GF-D8 (cell line): ENCODE measurements at places on chromosomes 1 and 21.
A peak's percentile ranks its signal among the peaks of the same experiment; 100 is the strongest.

DNA sequence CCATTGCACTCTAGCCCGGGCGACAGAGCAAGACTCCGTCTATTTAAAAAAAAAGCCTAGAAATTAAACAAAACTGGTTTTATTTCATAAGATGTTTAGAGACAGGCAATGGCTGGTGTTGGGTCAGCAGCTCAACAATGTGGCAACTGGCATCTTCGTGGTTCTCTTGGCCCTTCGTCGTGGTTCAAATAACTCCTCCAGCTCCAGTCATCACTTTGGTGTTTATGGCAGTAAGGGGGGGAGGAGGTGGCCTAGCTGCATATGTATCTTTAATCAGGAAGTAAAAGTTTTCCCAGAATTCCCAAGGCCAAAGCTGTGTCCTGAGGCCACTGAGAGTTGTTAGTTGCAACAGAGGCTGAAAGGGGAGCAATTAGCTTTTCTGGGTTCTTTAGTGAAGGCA is 13.0 kb upstream of the LTN1 start:
- DNase-seq: no peak

GRCh38 chr1:162275622-162276175 is 101.0 kb downstream of the SPATA46 start:
- DNase-seq: no peak

GRCh38 chr1:67307251-67308060 is at the start of gene IL12RB2:
Gene IL12RB2, plus strand, starts transcription at chr1:67307873. Its CDS starts 12,496 bp downstream, at chr1:67320369.
- no peak for DNase-seq

DNA sequence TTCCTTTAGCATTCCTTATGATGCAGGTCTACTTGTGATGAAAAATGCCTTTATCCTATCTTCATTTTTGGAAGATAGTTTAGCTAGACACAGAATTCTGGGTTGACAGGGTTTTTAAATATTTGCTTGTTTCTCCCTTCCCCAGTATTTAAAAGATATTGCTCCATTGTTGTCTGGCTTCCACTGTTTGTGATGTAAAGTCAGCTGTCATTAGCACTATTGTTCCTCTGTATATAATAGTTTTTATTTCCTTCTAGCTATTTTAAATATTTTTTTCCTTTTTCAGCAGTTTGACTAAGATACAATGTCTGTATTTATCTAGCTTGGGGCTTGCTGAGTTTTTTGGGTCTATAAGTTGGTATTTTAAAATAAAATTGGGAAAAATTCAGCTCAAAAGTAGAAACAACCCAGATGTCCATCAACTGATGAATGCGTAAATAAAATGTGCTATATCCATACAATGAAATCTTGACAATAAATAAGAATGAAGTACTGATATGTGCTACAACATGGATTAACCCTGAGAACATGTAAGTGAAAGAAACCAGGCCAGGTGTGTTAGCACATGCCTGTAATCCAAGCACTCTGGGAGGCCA is 11.2 kb downstream of the IFT25 start:
- no peak for DNase-seq

DNA sequence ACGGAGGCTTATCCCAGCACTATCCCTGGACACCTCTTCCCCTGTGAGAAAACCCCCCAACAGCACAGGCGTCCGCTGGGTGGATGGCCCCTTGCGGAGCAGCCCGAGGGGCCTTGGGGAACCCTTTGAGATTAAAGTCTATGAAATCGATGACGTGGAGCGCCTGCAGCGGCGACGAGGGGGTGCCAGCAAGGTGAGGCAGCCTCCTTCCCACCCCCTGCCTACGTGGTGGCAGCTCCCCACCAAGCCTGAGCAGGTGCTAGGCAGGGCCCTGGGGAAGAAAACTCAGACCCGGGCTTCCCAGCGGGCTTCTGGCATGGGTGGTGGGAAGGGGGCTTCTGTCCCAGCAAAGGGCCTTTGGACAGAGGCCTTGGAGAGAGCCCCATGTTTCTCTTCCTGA is 543.3 kb downstream of the KIF26B start:
- no peak for DNase-seq

DNA sequence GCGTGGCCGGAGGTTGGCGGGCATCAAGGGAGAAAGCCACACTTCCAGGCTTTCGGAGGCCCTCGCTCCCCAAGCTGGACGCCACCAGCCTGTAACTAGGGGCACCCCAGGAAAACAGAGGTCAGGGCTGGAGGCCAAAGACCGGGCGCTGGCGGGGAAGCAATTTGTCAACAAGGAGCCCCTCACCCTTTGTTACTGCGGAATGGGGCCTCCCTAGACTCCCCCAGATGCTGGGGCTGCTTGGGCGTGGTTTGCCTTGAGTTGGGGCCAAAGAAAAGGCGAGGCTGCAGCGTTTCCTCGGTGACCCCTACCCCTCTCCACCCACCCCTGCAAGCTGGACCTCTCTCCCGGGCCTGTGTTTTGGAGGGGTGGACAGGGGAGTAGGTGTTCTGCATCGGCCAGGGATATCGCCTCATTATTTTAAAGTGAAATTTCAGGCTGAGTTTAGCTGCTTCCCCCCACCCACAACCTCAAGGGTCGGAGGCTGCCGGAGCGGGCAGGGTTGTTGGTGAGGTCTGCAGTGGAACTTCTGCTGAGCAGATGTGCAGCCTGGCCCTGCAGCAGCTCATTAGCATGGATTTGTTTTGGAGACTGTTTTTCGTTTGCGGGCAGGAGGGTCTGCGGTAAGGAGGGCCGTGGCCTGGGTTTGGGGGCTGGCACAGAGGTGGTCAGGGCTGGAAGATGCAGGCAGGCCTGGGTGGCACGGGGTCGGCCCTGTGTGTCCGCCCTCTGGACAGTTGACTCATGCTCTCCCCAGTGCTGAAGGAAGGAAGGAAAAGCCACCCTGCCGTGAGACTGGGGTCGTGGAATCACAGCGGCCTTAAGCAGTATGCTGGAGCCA is 1.5 kb downstream of the NBL1 start:
- DNase-seq: no peak

DNA sequence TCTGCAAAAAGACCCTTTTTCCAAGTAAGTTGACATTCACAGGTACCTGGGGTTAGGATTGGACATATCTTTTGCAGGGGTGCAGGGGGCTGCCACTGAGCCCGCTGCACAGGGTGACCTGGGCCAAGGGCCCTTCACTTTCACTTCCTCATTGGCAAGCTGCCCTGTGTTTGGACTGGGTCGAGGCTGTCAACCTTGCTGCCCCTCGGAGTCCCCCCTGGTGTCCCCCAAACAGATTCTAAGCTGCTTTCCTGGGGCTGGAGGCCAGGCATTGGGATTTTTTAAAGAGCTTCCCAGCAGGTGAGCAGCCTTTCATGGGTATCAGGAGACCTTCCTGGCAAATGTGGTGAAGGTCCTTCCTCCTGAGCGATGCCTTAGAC is 7.9 kb upstream of the UMODL1 start:
- no peak for DNase-seq

DNA sequence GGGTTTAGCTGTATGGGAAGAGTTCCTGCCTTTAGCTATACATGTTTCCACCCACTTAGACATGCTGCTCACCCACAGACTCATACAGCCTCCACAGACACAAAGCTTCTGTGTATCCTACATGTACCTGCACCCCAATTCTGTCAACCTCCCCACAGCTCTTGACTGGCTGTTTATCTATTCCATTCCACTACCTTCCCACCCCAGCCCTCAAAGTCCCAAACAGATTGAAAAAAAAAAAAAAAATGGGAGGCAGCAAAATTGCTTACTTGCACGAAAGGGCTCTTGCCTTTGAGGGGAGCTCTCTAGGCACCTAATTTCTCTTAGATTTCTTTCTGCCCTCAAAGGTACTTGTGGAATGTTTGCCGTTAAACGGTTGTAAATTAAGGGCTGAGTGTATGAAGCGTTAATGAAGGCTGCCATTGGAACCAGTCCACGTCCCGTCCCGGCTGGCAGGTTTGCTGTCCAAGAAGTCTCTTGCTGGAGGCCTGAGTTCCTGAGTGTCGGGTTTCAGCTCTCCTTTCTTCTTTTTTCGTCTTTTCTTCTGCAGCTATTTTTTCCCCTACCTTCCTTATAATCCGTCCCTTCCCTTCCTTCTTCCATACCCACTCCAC is 43.6 kb downstream of the PBX1 start:
- no peak for DNase-seq

GRCh38 chr21:42426424-42426823 is 22.7 kb downstream of the UBASH3A start:
- no peak for DNase-seq

GRCh38 chr1:151474745-151475144 is 15.5 kb upstream of the POGZ start:
- no peak for DNase-seq

GRCh38 chr1:105492921-105493320 is 1563.6 kb upstream of the PRMT6 start:
- no peak for DNase-seq

DNA sequence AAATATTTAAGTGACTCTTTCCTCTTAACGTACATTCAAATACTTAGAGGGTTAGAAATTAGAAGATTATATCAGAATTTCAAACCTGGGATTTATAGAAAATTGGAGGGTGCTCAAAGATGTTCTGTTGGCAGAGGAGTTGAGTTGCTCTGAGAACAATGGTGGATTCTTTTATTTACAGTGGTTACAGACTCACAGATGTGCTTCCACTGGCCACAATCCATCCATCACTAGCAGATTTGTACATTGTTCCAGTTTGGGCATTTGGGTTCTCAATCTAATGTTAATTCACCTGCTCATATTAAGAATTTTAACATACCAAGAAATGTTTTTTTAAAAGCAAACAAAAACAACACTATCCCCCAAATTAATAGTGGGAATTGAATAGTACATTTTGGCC is 23.5 kb downstream of the DNAJC6 start:
- DNase-seq: no peak

GRCh38 chr1:17119076-17119772 is at the start of gene PADI2:
Gene PADI2, minus strand, starts transcription at chr1:17119451. Its CDS starts 80 bp downstream, at chr1:17119371.
- DNase-seq: peak; percentile 33

DNA sequence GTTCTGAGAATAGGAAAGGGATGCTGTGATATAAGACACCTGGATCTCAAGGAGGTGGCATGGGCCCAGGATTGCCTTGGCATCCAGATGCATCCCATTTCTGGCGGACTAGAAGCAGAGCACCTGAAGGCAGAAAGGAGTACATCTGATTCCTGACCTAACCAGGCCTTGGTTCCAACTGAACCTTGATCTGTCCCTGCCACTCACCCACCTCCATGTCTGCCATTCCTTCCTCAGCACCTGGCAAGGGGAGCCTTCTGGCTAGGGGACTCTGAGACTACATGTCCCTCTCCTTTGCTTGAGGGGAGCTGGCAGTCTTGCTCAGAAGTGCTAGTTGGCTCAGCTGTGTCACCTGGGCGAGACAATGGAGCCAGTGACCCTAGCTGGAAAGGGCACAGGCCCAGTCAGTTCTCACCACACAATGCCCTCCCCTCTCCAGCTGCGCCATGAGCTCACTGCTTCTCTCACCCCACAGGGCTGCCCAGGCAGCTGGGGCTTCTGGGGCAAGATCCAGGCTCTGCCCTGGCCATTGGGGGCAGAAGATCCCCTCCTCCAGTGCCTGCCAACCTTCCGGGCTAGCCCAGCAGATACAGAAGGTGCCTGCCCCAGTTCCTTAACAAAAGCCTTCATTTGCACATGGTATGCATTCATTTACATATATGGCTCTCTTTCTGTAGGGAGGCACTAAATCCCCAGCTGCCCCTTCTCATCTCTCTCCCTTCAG is 2.9 kb downstream of the IGSF8 start:
- no peak for DNase-seq

GRCh38 chr1:84691122-84691783 is 992 bp upstream of the SSX2IP start:
- DNase-seq: no peak

DNA sequence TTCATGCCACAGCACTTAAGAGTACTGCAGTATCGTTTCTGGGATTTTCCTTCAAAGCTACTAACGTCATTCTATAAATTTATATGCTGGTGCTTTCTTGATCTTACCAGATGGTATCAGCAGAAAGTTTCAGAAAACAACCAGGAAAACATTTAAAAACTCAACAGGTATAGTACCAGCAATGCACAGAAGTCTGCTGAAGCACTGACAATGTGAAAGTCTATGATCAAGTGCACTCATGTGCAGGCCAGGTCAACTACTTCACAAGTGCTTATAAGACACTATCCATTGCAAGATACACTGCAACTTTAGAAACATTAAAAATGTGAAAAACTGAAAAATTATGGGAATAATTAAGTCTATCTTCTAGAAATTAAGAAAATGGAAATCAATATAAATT is 34.7 kb downstream of the LYST start:
- DNase-seq: no peak

GRCh38 chr1:86704972-86705664 is 742 bp downstream of the SH3GLB1 start:
- DNase-seq: peak; percentile 33

GRCh38 chr1:96482616-96483015 is 239.0 kb upstream of the PTBP2 start:
- DNase-seq: no peak

GRCh38 chr1:198638894-198639635 is at the start of gene PTPRC:
Gene PTPRC, plus strand, starts transcription at chr1:198639040. Its CDS starts 229 bp downstream, at chr1:198639269.
- peak; percentile 91 for DNase-seq

DNA sequence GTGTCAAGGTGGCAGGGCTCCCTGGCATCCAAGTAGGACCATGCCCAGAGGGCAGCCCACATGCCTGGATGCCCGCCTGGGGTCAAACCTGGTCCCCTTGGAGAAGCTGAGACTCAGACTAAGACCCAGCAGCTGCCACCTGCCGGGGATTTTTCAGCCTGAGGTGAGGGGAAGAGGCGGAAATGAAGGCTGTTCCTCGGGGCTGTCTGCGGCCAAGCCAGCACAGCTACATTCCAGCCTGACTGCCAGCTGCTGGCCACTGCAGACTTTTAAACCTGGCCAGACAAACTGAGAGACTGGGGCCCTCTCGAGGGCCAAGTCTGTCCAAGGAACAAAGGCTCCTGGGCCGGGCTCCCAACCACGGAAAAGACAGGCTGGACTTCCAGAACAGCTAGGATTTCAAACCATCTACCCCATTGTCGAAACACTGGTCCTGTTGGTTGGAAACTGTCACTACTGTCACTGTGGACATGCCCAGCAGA is 21.9 kb upstream of the PLEKHG5 start:
- no peak for DNase-seq

GRCh38 chr1:203196371-203196770 is 9.9 kb upstream of the CHI3L1 start:
- DNase-seq: no peak

DNA sequence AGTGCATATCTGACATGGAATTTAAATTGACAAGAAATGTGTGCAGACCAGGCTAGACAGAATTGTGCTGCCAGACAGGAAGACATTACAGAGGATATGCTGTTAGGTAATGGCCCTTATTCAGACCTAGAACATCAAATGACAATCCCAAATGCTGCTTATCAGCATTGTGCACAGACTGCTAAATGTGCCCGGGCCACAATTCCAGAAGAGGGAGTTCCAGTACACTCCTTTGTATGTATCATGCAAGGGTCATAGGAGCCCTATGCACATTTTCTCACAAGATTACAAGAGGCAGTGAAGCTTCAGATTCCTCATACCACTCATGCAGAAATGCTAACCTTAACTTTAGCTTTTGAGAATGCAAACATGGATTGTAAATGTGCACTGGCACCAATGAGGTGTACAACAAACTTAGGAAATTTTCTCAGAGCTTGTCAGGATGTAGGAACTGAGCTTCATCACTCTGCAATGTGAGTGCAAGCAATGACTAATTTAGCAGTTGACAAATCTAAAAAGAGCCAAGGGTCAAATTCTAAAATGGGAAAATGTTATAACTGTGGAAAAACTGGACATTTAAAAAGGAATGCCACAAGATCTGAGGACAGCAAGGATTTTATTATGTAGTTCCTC is 273.5 kb downstream of the COL11A1 start:
- DNase-seq: no peak

- no peak for DNase-seq
Measured at GRCh38 chr1:67997746-67998145, 52.7 kb downstream of the DIRAS3 start.

- DNase-seq: no peak
Measured at GRCh38 chr1:24666794-24667193, 23.7 kb downstream of the SRRM1 start.
